Esophagus squamous epithelium (tissue), 5 donors: ENCODE measurements at places on chromosomes 16 and 17. TPM values are rescaled to one million over a fixed set of nuclear protein-coding genes. Genes with fewer than 3 reads are reported as not detected.

NKD1 gene
- 1.1 TPM for total RNA-seq

RTN4RL1 gene
- 1.1 TPM for total RNA-seq

FOXJ1 gene
- not detected for total RNA-seq

HBA1 gene
- not detected for total RNA-seq

CCDC92B gene
- total RNA-seq: 0.57 TPM

CEP112 gene
- 5.7 TPM for total RNA-seq

KRTAP1-5 gene
- total RNA-seq: not detected

C17orf100 gene
- 1.5 TPM for total RNA-seq

RHBDL1 gene
- total RNA-seq: 1.1 TPM

RNF222 gene
- 21.8 TPM for total RNA-seq

HS3ST4 gene
- 0.15 TPM for total RNA-seq

PLEKHH3 gene
- total RNA-seq: 41.0 TPM

CTRB1 gene
- not detected for total RNA-seq

NRN1L gene
- 0.57 TPM for total RNA-seq

CANT1 gene
- 58.8 TPM for total RNA-seq

C16orf95 gene
- total RNA-seq: 0.95 TPM

C1QBP gene
- total RNA-seq: 252 TPM

RANBP10 gene
- total RNA-seq: 12.2 TPM

MARCHF10 gene
- total RNA-seq: not detected

KRTAP9-2 gene
- not detected for total RNA-seq

PCGF2 gene
- total RNA-seq: 11.8 TPM

DOC2B gene
- 8.4 TPM for total RNA-seq

LSM12 gene
- 27.3 TPM for total RNA-seq

DPEP1 gene
- total RNA-seq: not detected

PNMT gene
- total RNA-seq: 8.4 TPM

SYCE1L gene
- total RNA-seq: 0.76 TPM
